ENCODE measurements at places on chromosomes 12 and 14.

DNA sequence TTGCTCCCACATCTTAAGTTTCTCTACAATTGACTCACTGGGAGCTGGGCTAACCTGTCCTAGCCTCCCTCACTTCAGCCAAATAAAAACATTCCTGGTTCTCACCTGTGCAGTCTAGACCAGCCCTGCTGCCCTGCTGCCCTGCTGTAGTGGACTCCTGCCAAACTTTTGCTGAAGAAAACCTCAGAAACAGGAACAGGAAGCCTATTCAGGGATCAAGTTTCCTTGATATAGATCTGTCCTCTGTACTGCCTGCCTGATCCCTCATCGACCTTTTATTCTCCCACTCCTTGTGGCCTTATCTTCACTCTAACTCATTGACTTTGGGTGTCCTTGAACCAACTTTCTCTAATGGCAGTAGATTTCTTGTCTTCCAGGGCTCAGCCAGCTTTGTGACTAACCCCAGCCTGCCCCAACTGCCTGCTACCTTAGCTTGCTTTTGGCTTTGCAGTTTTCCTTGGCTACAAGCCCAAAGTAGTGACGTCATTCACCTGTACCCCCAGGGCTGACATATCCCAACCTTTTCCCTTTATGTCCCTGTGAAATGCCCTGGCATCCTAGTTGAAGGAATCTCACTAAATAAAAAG lies 234.8 kb downstream of the DUSP6 start:
- no peak for DNase-seq

GRCh38 chr14:100443603-100444002 lies 120.5 kb downstream of the SLC25A47 start:
- DNase-seq: no peak

DNA sequence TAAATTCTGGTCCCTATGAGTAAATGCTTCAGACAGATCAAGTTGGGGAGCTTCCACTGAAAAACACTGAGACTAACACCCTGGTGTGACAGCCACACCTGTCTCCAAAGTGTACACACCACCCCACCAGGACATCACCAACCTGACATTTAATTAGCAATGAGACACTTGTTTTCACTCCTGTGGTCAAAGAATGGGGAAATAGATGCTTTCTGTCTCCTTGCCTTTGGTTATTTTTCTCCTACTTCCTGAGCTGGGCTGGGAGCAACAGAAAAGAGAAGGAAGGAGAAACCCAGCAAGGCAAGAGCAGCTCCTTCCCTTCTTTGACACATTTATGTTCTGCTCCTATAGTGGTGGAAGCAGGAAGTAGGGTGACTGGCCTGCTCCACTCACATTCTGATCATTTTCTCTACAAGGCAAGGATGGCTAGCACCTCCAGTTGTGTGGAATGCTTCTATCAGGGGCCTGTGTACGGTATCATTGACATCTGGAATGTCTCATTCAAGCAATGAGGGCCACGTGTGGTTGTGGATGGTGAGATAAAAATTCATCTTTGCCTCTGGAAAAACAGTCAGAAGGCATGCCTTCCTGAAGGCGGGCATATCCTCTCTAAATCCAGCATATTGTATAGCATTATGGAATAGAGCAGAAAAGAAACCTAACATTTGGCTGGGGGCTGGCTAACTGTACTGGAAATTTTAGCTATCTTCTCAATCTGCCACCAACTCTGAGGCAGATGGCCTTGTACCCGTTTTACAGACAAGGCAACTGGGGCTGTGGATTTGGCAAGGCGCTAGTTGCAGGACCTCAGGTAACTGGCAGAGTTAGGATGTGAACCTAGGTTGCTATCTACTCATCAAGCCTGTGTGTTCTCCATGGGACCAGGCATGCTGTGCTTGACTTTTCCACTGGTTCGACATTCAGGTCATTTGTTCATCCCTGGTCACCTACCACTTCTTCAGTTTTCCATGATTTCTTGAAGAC lies 24.8 kb upstream of the LGALS3 start:
- no peak for DNase-seq

DNA sequence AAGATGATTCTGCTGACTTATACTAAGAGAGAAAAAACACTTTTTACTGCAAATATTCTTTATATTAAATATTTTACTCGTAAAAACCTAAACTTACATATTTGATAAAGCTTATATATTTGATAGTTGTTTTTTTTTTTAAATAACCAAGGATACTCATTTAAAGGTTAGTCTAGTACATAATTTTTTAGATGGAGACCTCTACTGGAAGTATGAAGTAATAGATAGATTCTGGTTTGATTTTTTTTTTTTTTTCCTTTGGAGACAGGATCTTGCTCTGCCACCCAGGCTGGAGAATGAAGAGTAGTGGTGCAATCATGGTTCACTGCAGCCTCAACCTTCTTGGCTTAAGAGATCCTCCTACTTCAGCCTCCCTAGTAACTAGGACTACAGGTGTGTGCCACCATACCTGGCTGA lies 16.4 kb downstream of the ARID2 start:
- no peak for DNase-seq

GRCh38 chr14:30082486-30082885 lies 154.8 kb upstream of the PRKD1 start:
- no peak for DNase-seq

DNA sequence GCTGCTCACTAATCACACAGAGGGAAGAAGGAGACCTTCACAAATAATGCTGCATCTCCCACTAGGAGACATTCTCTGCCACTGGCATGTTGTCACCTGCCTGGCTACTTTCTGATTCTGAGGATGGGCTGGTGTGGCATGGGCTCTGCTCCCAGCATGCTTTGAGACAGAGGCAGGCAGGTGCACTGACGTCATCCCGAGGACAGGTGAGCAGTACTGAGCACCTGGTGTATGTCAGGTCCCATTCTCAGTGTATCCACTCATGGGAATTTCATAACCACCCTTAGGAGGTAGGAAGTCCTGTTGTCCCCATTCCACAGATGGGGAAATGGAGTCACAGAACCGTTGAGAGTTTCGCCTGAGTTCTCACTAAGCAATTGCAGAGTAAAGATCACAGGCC lies 597.9 kb downstream of the VRK1 start:
- DNase-seq: no peak

- DNase-seq: no peak
These were observed 225.3 kb upstream of the ATP2B1 start for GRCh38 chr12:89933911-89934310.

DNA sequence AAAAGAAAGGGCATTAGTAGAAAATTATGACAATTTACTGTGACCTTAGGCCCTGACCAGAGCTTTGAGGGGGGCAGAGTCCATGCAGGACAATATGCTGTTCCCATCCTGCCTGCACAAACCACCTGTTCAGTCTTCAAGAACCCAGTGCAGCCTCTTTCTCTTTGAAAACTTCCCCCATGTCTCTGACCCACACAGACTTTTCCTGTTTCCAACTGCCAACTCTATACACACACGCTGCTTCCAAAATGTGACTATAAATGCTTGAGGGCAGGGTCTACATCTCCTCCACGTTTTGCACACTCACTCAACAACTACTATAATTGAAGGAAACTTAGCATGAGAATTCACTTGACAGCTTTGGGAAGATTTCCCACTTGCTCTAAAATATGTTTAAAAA lies 36.6 kb upstream of the SYCP3 start:
- no peak for DNase-seq

- DNase-seq: no peak
These were observed 9.5 kb downstream of the RAB5B start for GRCh38 chr12:55983232-55983842.

DNA sequence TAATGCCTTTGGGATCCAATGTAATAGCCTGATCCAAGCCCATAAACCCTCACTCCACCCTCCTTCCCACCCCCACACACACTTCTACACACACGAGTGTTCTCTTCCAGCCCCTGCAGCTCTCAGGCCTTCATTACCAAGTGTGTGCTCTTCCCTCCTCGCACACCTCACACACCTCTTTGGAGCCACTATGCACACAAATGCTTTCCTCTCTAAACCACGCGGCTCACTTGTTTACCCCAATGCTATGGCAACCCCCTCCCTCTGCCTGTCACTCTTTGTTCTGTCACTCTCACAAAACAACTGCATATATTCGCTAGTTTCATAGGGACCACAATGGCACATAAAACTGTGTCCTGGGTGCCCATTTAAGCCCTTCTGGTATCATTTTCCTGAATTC lies 35.1 kb downstream of the PPP2R5E start:
- DNase-seq: no peak

DNA sequence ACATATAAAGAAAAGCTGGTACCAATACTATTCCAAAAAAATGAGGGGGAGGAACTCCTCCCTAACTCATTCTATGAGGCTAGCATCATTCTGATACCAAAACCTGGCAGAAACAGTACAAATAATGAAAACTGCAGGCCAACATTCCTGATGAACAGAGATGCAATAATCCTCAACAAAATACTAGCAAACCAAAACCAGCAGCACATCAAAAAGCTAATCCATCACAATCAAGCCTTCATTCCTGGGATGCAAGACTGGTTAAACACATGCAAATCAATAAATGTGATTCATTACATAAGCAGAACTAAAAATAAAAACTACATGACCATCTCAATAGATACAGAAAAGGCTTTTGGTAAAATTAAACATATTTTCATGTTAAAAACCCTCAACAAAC lies 281.3 kb downstream of the KCNH5 start:
- DNase-seq: no peak

DNA sequence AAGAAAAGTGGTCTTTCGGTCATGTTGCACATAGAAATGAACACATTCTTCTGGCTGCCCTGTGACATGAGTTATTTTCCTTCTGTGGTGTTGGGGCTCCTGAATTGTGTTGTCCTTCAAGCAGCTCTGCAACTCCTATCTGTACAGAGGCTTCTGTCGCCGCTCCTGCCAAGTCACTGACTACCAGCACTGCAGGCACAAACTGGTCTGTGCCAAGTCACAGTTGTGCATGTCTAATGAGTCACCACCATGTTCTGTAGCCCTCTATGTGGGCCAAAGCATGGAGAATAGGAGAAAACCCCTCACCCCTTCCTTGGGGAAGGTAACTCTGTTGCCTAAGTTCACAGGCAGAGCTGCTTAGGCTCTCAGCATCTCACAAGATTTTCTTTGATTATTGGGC lies 283.3 kb downstream of the RPL10L start:
- DNase-seq: no peak

GRCh38 chr12:41930866-41931437 lies 213.7 kb downstream of the GXYLT1 start:
- no peak for DNase-seq

DNA sequence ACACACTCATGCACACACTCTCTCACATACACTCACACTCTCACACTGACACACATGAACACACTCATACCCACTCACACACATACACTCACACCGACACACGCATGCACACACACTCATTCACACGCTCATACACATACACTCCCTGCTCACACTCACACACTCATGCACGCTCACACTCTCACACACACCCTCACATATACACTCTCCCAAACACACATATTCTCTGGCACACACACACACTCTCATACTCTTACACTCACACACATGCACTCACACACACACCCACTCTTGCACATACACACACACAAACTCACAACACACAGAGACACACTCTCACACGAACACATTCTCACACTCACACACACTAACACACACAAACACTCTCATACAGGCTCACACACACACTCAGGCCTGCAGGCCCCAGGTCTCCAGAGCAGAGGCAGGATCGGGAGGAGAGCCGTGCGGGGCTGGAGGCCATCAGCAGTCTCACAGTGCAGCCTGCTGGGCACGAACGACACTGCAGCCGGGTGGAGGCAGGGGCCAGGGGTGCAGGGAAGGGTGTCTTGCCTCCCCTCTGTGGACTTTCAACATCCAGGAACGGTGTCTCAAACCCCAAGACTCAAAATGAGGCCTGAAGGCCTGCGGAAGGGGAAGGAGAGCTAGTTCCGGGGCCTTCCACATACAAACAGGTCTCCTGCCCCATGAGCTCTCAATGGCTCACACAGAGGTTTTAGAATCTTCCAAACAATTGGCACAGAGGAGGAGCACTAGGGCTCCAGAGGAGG lies 148.7 kb downstream of the ANO2 start:
- DNase-seq: peak; percentile 39
